Kidney (tissue), 22 donors: ENCODE measurements at places on chromosomes 5 and 9.

DNA sequence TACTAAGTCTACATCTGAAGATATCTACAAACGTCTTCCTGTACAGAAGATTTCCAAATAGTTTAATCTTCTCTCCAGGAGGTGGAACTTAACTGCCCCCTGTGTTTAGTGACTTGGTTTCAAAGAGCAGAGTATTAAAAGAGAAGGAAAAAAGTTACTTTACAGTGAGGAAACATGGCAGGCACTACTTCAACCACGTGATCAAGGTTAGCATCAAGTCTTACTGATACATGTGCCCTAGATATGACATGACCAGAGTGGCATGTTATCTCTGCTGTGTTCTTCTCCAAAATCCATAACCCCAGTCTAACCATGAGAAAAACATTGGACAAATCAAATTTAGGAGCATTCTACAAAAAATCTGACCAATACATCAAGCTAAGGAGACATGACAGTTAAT lies 125.8 kb downstream of the ADAMTS12 start:
- DNase-seq = no peak

GRCh38 chr5:145586661-145587307 lies 248.4 kb downstream of the PRELID2 start:
- no peak for DNase-seq

DNA sequence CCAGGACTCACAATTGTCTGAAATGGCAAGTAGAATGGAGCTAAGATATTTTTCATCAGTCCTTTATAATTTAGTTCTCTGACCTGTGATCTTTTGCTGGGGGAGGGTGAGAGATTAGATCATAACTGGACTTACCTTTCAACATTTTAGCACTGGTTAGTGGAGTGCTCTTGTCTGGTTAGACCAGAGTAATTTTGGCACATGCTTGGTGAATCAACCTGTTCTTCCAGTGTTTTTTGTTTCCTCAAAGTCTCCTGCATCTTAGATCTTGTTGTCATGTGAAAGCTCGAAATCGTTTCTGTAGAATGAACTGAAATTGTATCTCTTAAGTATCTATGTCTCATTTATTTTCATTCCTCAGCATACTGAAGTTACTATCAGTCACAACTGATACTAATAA lies 122.4 kb downstream of the TLE4 start:
- DNase-seq = no peak

DNA sequence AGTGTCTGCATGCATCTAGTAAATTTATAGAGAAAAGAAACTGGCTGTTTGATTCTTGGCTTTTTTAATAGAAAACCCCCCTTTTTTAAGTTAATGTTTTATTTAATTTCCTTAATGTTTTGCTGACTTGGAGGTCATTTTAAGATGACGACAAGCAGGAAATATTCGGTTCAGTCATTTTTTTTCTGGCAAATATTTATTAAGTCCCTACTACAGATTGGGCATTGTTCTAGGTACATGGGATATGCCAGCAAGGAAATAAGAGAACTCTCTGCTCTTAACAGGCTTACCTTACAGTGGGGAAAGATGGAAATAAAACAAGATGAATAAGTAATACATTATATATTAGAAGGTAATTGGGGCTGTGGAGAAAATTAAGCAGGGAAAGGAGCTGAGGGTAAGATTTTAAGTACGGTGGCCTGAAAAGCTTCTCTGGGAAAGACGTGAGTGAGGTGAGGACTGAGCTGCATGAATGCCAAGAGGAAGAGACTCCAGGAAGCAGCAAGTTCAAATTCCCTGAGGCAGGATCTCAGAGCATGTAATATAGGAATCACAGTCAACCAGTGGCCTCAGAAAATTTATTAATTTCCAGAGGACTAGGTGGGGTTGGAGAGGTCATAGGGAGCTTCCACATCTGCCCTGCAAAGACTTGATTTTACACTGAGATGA lies 316.0 kb upstream of the DAP start:
- no peak for DNase-seq

- no peak for DNase-seq
Measured at GRCh38 chr5:139256820-139257219, 36.7 kb upstream of the MATR3 start.

DNA sequence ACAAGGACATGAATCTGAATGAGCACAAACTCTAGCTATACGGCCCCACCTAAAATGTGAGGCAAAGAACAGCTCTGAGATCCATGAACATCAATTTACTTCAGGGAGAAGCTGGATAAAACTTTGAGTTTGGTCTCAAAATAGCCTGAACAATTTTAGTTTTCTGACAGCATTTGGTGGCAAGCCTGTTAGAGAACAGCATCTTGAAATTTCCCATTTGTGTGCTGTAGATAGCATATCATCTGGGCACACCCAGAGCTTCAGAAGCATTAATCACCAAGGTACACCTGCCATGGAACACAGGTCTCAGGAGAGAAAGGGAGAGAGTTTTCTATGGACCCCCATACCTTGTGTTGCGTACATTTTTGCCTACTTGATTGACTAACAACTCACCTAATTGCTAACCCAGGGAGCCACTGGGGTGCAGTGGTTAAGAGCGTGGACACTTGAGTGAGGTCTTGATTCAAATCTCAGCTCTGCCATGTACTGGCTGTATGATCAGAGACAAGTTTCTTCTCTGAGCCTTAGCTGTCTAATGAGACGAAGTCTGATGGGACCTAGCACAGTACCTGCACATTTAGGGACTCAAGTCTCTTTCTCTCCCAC lies 264.9 kb downstream of the PIK3R1 start:
- no peak for DNase-seq
